GM10248 (cell line): ENCODE measurements at places on chromosomes 5 and 9.
A peak's percentile ranks its signal among the peaks of the same experiment; 100 is the strongest.

GRCh38 chr9:121455527-121456239, 44.0 kb downstream of the GGTA1 start:
- DNase-seq: peak; percentile 56

- DNase-seq: no peak
These were observed 42.9 kb downstream of the SPRY4 start for GRCh38 chr5:142281966-142282365.

DNA sequence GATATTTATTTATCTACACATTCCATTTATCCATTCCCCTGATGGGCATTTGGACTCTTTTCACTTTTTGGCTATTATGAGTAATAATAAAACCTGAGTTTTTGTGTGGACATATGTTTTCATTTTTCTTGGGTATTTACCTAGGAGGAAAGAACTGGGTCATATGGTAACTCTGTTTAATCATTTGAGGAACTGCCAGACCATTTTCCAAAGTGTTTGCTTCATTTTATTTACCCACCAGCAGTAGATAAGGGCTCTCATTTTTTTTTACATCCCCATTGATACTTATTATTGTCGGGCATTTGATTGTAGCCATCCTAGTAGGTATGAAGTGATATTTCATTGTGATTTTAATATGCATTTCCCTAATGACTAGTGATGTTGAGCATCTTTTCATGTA, 7.7 kb upstream of the PTPDC1 start:
- DNase-seq: no peak

DNA sequence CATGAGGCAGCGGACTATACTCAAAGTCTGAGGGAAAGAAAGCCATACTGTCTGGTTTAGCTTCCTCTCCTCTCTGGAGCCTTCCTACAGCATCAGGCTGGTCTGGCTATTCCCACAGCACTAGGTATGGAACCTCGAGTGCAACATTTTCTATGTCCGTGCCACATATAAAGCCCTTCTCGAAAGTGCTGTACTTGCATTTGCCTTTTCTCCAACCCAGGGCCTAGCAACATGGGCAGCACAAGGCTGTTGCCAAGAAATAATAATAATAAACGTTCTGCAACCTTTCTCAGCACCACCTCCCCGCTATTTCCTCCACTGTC, 804 bp downstream of the MED10 start:
- no peak for DNase-seq

DNA sequence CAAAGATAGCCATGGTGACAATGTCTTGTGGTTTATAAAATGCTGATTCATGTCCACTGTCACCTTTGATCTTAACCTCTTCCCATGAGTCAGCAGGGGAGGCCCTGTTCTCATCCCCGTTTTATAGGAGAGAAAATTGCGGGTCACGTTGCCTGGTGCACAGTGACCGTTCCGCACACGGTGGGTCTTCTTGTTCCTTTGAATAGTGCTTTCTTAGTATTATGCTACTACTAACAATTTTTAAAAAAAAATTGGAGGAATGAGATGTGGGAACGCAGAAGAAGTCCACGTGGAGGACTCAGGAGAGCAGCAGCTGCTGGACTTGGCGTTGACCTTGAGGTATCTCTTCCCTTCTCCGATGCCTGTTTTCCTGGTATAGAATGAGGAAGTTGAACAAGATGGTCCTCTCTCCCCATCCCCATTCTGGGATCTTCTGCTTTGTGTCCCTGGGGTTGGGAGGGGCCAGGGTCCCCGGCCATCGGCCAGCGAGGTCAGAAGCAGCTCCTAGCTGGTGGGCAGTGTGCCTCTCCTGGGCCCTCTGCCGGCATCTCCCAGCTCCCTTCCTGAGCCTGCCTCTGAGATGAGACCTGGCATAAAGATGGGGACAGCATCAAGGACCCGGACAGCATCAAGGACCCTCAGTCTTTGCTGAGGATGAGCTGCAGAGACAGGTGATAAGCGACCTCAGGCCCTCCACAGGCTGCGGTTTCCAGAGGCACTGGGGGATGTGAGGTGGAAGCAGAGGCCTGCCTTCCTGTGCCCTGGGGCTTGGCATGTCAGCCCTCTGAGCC, 143.9 kb downstream of the C9orf50 start:
- no peak for DNase-seq

DNA sequence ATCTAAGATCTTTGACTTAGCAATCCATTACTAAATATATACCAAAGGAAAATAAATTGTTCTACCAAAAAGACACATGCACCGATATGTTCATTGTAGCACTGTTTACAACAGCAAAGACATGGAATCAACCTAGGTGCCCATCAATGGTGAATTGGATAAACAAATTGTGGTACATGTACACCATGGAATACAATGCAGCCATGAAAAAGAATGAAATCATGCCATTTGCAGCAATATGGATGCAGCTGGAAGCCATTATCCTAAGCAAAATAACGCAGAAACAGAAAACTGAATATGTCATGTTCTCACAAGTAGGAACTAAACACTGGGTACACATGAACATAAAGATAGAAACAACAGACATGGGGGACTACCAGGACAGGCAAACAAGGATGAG, 589.5 kb downstream of the IRX1 start:
- DNase-seq: no peak

- DNase-seq: no peak
These were observed 5.3 kb downstream of the TMEM161B start for GRCh38 chr5:88263349-88263748.

- DNase-seq: no peak
These were observed 695.1 kb downstream of the NR2F1-AS1 start for GRCh38 chr5:92885950-92886349.

DNA sequence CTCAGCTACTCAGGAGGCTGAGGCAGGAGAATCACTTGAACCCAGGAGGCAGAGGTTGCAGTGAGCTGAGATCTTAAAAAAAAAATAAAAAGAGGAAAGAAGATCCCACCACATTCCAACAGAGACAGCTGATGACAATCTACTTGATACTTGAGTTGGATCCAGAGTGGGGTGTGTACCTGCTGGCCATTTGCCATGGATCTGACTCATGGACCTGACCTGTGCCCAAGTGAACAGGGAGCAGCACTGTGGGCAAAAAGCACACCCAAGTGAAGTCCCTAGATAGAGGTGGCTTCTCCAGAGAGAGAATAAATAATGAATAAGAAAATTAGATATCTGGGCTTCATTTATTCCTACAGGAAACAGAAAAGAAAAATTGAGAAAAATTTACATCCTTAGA, 81.2 kb upstream of the MIER3 start:
- DNase-seq: no peak

GRCh38 chr5:144465441-144465840, 294.8 kb downstream of the KCTD16 start:
- no peak for DNase-seq

GRCh38 chr5:90809311-90810056, 250.9 kb downstream of the ADGRV1 start:
- DNase-seq: no peak
